ENCODE measurements at places on chromosomes 7 and 10. TPM values are rescaled to one million over a fixed set of nuclear protein-coding genes. Genes with fewer than 3 reads are reported as not detected.

DNA sequence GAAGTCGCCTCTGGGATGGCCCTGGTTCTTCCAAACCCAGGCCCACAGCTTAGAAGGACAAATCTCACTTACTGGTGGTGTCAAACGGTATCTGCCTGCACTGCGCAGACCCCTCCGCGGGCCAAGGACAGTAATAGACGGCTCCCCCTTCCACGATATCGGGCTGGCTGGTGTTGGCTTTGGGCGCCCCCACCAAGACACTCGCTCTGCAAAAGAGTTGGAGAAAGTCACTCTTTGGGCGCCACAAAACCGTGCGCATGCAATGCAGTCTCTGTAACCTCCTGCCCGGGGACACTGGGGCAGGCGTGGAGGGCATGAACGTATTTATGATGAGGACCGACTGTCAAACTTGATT lies 1.1 kb downstream of the ITGA8 start:
- DNase-seq: no peak
- peak overlapping the region; percentile 65 for H3K27ac ChIP-seq
- H3K4me3 ChIP-seq: peak overlapping the region; percentile 71
- peaks cover 26% of the 10 kb centered on the region for H3K27me3 ChIP-seq
- H3K36me3 ChIP-seq: no peaks in the 10 kb centered on the region
- H3K4me1 ChIP-seq: no peaks in the 10 kb centered on the region

DNA sequence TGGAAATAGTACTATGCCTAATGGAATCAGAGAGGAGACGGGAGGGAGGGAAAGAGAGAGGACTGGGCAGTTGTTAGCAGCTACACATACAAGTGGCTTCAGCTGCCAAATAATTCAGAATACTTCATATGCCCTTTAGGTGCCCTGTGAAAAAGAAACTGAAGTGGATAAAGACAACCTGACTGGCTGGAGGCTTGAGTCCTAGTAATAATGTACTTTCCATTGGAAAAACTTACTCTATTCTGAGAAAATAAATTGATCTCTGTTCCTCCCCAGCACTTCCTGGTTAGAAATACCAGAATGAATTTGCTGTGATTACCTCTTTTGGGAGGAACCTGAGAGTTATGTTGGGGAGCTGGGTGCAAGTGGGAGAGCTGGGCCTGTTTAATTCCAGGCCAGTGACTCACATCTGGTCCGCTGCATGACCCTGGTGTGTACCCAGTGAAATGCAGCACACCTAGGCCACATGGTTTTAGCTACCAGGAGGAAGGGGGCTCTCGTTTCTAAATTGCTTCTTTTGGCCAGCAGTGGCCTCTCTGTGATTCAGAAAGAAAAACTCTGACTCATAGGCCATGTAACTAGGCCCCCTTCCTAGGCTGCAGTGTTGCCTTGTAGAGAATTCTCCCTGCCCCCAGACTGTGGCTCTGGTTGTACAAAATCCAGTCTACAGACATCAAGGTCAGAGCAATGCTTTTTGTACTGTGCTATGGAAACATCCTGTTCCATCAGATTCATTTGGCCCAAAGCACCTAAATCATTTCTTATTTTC lies 6.5 kb downstream of the AGFG2 start:
- no peak overlapping the region for H3K4me3 ChIP-seq
- no peaks in the 10 kb centered on the region for H3K27me3 ChIP-seq
- no peaks in the 10 kb centered on the region for H3K36me3 ChIP-seq
- peak overlapping the region; percentile 93 for H3K27ac ChIP-seq
- H3K4me1 ChIP-seq: peaks cover 47% of the 10 kb centered on the region
- peak; percentile 86 for DNase-seq

GRCh38 chr7:73827567-73828106 lies 3.2 kb upstream of the CLDN4 start:
- no peak overlapping the region for H3K4me3 ChIP-seq
- peak overlapping the region; percentile 99 for H3K27ac ChIP-seq
- H3K36me3 ChIP-seq: no peaks in the 10 kb centered on the region

- H3K4me3 ChIP-seq: no peak overlapping the region
- no peak overlapping the region for H3K27ac ChIP-seq
- H3K36me3 ChIP-seq: no peaks in the 10 kb centered on the region
- no peak for DNase-seq
- no peaks in the 10 kb centered on the region for H3K27me3 ChIP-seq
Measured at GRCh38 chr7:28815928-28816373, 142.2 kb downstream of the TRIL start.

DNA sequence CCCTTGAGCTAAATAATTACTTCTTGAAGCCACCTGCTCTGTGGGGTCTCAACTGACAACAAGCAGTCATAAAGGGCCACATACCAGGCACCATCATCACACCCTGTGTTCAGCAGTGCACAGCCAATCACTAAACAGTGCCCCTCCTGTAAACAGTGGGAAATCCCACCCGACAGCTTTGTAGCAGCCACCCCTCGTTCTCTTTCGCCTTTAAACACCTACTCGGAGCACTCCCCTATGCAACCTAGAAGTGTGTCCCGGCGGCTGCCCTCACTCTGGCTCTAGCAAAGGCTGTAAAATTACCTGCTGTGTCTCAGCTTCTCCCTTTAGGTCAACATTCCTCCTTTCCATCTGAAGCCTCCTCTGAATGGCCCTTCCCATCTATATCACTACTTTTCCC lies 111.9 kb downstream of the TCERG1L start:
- no peak overlapping the region for H3K4me3 ChIP-seq
- no peak overlapping the region for H3K27ac ChIP-seq
- no peaks in the 10 kb centered on the region for H3K36me3 ChIP-seq
- DNase-seq: no peak
- no peaks in the 10 kb centered on the region for H3K4me1 ChIP-seq

DNA sequence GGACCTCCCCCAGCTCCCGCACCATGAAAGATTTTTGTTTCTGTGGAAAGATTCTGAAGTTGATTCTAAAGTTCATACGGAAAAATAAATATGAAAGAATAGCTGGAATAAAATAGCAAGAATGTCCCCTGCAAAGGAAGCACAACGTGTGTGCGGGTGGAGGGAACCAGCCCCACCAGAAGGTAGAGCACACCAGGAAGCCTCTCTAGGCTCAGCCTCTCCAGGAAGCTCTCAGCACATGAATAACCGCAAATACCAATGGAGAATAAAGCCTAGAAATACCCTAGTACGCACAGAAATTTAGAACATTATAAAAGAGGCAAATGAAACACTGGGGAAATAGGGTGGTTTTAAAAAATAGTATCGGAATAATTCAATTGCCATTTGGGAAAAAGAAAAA lies 24.6 kb upstream of the FAM170B start:
- no peak for DNase-seq
- H3K4me1 ChIP-seq: no peaks in the 10 kb centered on the region
- H3K27me3 ChIP-seq: peaks cover 26% of the 10 kb centered on the region

DNA sequence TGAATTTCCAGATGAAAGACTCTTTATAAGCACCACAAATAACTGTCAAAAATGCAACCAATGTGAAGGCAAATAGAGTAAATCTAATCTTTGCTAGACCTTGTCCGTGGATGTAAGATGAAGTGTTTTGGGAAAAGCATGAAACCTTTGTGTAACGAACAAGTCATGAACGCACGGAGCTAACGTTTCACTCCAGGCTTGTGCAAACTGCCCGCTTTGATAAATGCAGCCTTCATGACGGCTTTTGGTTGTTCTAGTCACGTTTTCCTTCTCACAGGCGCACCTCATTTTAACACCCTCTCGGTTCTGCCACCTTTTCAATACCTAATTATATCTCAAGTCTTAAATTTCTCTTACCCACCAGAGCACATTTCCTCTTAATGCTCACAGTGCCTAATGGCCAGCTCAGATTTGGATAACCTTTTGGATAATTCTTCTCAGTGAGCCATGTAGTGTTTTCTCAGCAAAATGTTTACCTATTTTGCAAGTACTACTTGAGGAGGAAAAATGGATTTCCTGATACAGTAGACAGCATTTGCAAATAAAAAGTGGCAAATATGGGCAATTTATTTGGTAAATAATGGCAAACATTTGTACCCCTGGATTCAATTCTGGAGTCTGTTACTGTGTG lies 63.2 kb downstream of the HECW1 start:
- no peaks in the 10 kb centered on the region for H3K4me1 ChIP-seq
- no peak for DNase-seq
- no peaks in the 10 kb centered on the region for H3K36me3 ChIP-seq
- H3K27ac ChIP-seq: no peak overlapping the region
- H3K27me3 ChIP-seq: peaks cover 3% of the 10 kb centered on the region

- H3K4me3 ChIP-seq: no peak overlapping the region
- no peaks in the 10 kb centered on the region for H3K36me3 ChIP-seq
- no peak overlapping the region for H3K27ac ChIP-seq
- peaks cover 12% of the 10 kb centered on the region for H3K4me1 ChIP-seq
- DNase-seq: no peak
Measured at GRCh38 chr10:28798428-28798955, 121.2 kb downstream of the BAMBI start.

DNA sequence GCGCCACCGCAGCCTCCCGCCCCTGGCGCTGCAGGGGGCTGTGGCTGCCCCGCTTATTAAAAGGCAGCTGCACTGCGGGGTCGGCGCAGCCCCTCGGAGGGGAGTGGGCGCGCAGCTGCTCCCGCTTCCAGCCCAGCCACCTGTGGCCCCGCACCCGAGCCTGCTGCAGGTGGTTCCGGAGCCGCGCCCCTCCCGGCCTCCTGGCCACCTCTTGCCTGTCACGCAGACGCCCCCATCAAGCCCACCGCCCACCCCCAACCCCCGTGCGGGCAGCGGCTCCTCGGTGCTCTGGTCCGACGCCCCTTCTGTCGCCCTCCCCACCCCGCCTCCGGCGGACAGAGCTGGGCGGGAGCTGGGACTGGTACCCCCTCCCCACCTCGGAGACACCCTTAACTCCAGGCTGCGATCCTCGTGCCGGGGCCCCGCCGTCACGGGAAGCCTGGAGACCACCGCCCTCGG lies 549 bp downstream of the CALY start:
- H3K36me3 ChIP-seq: no peaks in the 10 kb centered on the region
- no peak overlapping the region for H3K27ac ChIP-seq
- peaks cover 53% of the 10 kb centered on the region for H3K27me3 ChIP-seq
- no peak overlapping the region for H3K4me3 ChIP-seq
- peaks cover 14% of the 10 kb centered on the region for H3K4me1 ChIP-seq
- DNase-seq: no peak

- no peak for DNase-seq
- peak overlapping the region; percentile 96 for H3K27ac ChIP-seq
- H3K4me1 ChIP-seq: peaks cover 28% of the 10 kb centered on the region
- H3K4me3 ChIP-seq: peak overlapping the region; percentile 72
- H3K36me3 ChIP-seq: no peaks in the 10 kb centered on the region
Measured at GRCh38 chr7:155809332-155809946, 2.8 kb downstream of the SHH start.

GRCh38 chr10:126475074-126475691 lies 86.9 kb upstream of the ADAM12 start:
- H3K36me3 ChIP-seq: no peaks in the 10 kb centered on the region
- no peaks in the 10 kb centered on the region for H3K4me1 ChIP-seq
- H3K27ac ChIP-seq: no peak overlapping the region
- H3K27me3 ChIP-seq: no peaks in the 10 kb centered on the region
- H3K4me3 ChIP-seq: no peak overlapping the region

DNA sequence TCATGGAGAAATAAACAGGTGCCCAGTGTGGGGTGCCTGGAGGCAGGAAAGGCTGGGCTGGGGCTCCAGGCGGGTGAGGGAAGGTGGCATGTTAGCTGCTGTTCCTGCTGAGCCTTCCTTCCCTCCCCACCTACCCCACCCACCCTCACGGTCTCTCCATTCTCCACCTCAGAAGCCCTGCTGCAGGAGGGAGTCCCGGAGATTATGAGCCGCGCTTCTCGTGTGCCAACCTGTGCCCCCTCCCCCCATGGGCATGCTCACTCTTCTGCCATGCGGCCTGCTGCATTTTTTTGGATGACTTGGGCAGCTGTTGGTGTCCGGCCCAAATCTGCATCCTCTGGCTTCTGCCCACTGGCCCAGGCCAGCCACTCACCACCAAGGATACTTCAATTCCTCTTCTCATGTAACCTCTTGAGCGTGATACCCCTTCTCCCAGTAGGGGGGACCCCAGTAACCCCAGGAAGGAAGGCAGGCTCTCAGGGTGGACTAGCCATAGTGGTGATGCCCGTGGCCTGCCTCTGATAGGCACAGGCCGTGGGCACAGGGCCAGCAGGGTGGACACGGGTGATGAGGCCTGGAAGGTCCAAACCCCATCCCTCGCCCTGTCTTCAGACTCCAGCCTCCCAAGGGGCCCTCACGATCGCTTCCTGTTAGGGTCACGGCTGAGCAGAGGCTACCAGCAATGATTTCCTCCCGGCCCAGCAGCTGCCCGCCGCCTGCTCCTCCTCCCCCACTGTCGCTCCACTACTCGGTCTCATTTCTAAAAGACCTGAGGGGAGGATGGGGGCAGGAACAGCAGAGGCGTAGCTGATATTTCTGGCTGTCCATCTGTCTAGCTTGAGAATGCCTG lies 27.8 kb downstream of the UNC5B start:
- no peak for DNase-seq
- H3K36me3 ChIP-seq: no peaks in the 10 kb centered on the region
- H3K4me3 ChIP-seq: no peak overlapping the region
- peak overlapping the region; percentile 74 for H3K27ac ChIP-seq

- H3K27ac ChIP-seq: no peak overlapping the region
- no peak overlapping the region for H3K4me3 ChIP-seq
- H3K27me3 ChIP-seq: peaks cover 8% of the 10 kb centered on the region
- no peak for DNase-seq
- H3K36me3 ChIP-seq: no peaks in the 10 kb centered on the region
- no peaks in the 10 kb centered on the region for H3K4me1 ChIP-seq
Measured at GRCh38 chr10:49200854-49201253, 12.7 kb upstream of the TMEM273 start.

- H3K4me1 ChIP-seq: no peaks in the 10 kb centered on the region
- no peaks in the 10 kb centered on the region for H3K27me3 ChIP-seq
- H3K27ac ChIP-seq: no peak overlapping the region
- H3K4me3 ChIP-seq: no peak overlapping the region
- DNase-seq: no peak
- H3K36me3 ChIP-seq: no peaks in the 10 kb centered on the region
Measured at GRCh38 chr10:71184421-71184820, 27.9 kb upstream of the UNC5B start.

- no peak overlapping the region for H3K4me3 ChIP-seq
- peak; percentile 13 for DNase-seq
- H3K27me3 ChIP-seq: no peaks in the 10 kb centered on the region
- no peak overlapping the region for H3K27ac ChIP-seq
- no peaks in the 10 kb centered on the region for H3K4me1 ChIP-seq
Measured at GRCh38 chr7:148156233-148156632, 434.3 kb upstream of the C7orf33 start.

The LRIT1 gene
- not detected for total RNA-seq

The NUP205 gene
- 44.6 TPM for total RNA-seq

The C10orf120 gene
- not detected for total RNA-seq

The ZNF273 gene
- total RNA-seq: 4.9 TPM

The OR2A14 gene
- not detected for total RNA-seq
